ENCODE measurements at places on chromosomes 3 and 15.

- no peak for DNase-seq
These were observed 1.0 kb downstream of the MYO9A start for GRCh38 chr15:72116731-72117485.

DNA sequence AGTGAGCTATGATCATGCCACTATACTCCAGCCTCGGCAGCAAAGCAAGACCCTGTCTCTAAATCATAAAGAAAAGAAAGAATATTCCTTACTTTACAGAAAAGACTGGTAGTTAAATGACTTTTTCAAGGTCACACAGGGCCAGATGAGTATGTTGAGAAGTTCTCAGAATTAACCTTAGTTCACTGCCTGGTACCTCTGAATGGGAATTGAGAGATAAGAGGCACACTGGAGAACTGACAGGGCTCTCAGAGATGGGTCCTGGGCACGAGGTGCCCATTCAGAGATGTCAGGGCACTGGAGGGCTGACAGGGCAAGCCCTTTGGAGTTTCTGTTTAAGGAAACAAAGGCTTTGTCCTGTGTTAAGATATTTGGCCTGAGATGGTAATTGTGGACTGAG is 157.7 kb downstream of the PDE8A start:
- DNase-seq: no peak

- DNase-seq: no peak
These were observed 84.4 kb upstream of the RGMA start for GRCh38 chr15:93173369-93173768.

DNA sequence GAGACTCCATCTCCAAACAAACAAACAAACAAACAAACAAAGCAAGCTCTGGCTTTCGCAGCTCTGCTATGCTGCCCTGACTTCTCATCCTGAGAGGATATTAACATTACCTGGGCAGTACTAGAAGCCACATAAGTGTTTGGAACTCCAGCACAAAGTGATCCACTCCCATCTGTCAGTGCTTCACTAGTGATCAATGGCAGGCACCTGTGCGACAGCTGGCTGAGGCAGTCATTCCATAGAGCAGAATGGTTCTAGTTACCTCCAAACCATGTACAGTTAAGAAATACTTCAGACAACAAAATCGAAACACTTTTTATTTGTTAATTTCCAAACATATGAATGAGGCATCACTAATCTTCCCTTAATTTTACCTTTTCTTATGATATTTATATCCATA is 2.8 kb upstream of the MB21D2 start:
- DNase-seq: no peak

- DNase-seq: no peak
These were observed 19.5 kb downstream of the SLC7A14 start for GRCh38 chr3:170566413-170566812.

Measured in activated B cell treated with CpG ODN at 0.5 μM for 24 hours (primary cell).